ENCODE measurements at places on chromosomes 5 and 9.

DNA sequence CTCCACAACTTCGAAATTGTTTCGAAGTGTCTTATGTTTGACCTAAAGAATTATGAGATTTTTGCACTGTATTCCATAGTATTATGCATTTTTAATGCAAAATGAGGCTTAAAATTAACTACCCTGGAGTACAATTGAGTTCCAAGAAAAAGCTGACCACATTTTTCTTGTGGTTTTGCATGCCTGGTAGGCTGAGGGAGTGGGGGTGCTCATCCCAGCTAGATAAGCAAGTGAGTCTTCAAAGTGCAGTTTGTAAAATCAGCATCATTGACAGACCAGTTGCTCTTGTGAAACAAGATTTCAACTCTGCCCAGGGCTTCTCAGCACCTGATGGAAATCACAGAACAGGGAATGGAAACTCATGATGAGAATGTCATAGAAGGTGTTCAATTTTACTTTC is 17.0 kb upstream of the NDUFS4 start:
- peak; percentile 30 for DNase-seq

DNA sequence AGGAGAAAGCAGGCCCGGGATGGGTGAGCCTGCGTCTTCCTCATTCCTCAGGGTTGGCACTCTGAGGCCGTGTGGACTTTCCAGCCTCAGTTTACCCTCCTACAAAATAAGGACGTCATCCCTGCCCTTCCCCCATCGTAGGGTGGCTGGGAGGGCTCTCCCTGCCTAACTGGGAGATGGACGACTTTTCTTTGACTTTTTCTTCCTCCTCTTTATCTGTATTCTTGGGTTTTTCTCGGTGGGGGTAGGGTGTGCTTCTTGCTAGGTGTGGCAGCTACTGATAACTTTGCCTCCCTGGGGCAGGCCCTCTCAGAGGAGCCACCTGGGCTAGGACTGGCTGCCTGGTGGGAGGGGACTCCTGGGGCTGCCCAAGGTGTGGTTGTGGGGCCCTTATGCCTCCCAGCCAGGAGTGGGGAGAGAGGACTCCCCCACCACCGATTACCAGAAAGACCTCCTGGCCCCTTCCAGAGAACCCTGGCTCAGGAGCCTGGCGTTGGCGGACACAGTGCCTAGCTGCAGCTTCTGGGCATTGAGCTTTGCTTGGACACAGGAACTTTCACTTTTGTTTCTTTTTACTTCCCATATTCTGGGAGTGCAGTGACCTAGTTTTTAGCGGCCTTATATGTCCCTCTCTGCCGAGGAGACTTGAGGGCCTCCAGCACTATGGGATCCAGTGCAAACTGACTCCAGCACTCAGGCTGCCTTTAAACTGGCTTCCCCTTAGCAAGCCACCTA is 6.1 kb downstream of the GLIPR2 start:
- DNase-seq = no peak

DNA sequence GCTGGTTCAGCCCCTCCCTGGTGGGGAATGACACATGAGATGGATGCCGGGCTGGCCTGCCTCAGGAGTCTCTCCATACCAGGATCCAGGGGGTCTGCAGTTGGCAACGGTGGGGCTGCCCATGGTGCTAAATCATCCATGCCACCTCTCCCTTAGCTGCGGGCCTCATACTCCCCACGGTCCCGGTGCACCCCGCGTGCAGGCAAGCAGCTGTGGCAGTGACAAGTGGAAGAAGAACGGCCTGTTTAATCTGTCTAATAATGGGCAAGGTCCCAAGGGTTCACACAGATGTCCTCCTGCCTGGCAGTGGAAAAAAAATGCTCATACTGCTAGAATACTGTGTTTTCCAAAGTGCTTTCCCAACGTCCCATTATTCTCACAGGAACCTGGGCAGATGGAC is 196.9 kb upstream of the PANK3 start:
- DNase-seq = no peak

DNA sequence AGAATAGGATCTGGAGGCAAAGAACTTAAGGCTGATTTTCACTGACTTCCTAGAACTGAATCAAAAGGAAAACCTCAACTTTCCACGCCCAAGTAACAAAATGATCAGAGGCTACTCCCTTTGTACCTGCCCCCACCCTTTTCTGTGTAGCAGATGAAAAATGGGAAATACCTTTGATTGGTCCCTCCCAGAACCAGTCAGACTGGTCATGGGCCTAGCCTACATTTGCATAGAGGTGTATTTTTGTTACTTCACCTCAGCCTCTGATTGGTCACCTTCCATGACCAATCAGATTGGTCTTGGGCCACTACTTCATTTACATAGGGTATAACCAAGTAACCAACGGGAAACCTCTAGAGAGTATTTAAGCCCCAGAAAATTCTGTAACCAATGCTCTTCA is 1553.5 kb upstream of the C9orf72 start:
- DNase-seq = no peak

DNA sequence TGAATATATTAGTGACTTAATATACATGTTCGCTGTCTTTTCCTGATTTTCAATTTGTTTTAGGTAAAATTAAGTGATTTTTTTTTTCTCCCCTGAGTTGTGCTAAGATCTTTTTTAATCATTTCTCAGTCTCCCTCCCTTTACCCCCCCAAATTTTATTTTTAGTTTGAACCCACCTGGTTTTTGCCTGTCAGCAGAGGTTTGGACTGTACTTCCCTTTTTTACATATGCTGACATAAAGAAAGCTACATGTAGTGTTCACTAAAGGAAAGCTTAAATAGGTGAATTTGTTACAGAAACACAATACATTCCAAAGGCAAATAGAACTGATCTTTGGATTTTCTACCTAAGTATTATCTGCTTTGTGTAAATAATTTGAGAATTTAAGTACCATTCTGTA is 82.2 kb downstream of the IPO11 start:
- DNase-seq = no peak

DNA sequence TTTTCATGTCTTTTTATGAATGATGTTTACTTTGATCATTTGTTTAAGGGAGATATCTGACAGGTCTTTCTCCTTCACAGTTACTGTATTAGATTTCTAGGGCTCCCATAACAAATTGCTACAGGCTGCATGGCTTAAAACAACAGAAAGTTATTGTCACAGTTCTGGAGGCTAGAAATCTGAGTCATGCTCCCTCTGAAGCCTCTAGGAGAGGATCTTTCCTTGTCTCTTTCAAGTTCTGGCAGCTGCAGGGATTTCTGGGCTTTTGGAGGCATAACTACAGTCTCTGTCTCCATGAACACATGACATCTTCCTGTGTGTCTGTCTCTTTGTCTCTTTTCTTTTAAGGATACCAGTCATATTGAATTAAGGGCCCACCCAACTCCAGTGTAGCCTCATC is 557.3 kb upstream of the SEMA6A start:
- no peak for DNase-seq

DNA sequence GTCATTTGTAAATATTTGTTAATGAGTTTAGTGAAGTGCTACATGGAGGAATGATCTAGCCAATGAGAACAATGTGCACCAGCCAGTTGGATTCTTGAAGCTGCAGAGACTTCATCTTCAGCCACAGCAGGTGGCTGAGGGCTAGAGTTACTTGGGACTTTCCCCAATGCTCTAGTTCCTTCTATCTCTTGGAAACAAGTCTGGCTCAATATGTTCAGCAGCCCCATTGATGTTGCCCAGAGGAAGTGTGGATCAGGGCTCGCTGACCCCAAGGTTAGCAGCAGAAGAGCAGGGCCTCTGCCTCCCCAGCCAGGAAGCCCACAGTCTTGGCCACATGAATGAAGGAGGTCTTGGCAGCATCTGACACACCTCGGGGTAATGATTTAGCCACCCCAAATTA is 117.5 kb downstream of the SLC1A3 start:
- DNase-seq = no peak
